CD4-positive, alpha-beta T cell treated with Interferon gamma for 1 hour (primary cell): ENCODE measurements at places on chromosomes 7 and 10.

DNA sequence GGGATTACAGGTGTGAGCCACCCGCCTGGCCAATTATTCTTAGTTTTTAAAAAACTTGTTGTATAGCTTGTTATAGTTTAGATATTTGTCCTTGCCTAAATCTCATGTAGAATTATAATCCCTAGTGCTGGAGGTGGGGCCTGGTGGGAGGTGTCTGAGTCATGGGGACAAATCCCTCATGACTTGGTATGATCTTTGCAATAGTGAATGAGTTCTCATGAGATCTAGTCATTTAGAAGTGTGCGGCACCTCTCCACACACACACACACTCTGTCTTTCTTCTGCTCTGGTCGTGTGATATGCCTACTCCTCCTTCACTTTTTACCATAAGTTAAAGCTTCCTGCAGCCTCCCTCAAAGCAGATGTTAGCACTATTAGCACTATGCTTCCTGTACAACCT lies 37.2 kb downstream of the FAM149B1 start:
- DNase-seq: no peak

GRCh38 chr10:4807761-4808507 lies 18.1 kb upstream of the AKR1E2 start:
- DNase-seq: no peak

DNA sequence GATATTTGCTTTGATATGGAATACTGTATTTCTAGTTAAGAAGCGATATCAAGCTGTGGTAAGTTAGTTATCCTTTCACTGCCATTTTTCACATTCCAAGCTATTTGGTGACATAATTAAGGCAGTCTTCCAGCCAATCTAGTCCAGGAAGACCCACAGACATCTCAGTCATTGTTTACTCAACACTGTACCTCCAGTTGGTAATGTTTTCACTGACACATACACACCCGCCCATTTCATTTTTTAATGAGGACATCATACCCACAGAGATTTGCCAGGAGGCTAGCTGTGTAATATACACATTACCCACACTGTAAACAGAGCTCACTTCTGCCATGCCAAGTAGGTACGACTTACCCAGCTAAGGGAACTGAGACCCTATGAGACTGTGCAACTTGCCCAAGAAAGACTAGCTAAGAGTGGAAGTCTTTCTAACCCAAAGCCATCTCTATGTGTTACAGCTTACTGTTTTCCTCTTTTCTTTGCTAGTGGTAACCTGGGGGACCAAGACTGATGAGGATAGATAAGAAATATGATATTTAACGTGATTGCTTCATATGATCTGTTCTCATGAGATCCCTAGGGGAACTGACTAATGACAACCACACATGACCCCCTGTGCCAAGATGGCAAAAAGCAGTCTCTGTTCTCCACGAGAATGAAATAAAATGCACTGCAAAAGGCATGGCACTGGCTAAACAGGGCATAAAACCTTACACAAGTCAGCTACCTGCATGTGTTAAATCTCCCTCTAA lies 179.0 kb downstream of the DGKI start:
- DNase-seq: no peak

DNA sequence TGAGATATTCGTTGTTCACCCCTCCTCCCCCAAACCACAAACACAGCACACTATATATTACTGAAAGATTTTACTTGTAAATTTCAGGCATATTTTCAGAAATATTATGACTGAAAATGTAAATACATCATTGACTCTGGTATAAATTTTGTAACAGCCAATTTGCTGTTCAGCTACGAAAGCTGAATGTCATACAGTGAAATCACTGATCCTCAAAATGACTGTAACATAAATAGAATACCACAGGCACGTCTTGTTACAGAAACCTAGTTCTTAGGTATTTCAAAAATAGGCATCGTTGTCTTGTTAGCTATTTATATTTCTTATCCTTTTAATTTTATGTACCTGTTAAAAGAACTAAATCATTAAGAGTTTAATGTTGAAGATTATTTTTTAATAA lies 15.1 kb downstream of the TRUB1 start:
- no peak for DNase-seq

DNA sequence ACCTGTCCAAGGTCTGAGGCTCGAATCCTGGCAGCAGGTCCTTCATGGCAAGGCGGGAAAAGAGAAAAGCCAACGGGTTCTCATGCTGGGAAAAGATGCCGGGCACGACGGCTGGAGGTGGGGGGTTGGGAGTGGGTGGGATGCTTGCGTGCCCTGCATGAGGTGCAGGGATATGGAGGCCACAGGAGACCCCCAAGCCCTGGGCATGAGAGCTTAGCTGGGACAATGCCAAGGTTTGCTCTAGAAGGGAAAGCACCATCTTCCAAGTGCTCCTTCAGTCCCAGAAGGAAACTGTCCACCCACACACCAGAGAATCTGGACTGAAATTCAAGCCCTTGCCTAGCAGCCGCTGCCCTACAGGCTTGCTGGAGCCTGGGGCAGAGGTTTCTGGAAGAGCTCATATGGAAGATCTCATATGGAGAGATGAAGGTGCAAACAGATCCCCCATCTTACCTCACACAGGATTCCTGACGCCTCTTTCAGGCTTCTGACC lies 64.3 kb downstream of the ZRANB1 start:
- no peak for DNase-seq

DNA sequence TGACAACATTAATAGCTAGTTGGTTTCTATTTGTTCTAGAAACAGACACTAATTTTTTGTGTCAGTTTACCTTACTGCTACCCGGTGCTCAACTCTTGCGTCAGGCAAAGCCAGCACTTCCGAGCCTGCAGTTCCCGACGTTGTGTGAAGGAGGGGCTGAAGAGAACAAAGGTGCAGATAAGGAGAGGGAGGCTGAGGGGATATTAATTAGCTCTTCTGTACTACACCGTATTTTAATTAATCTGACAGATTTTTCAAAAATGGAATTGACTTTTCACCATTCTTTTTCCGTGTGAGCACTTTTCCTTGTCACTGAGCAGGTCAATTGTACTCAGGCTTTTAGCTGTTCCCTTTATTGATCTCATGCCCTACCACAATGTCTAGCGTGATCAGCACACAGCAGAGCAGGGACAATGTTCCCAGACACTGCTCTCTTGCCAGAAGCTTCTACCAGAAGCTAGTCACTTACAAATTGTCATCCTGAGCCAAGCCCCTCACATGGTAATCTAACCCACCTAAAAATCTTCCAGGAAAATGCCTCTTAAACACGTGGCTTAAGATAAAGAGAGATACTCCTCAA lies 650.5 kb upstream of the MKI67 start:
- no peak for DNase-seq

DNA sequence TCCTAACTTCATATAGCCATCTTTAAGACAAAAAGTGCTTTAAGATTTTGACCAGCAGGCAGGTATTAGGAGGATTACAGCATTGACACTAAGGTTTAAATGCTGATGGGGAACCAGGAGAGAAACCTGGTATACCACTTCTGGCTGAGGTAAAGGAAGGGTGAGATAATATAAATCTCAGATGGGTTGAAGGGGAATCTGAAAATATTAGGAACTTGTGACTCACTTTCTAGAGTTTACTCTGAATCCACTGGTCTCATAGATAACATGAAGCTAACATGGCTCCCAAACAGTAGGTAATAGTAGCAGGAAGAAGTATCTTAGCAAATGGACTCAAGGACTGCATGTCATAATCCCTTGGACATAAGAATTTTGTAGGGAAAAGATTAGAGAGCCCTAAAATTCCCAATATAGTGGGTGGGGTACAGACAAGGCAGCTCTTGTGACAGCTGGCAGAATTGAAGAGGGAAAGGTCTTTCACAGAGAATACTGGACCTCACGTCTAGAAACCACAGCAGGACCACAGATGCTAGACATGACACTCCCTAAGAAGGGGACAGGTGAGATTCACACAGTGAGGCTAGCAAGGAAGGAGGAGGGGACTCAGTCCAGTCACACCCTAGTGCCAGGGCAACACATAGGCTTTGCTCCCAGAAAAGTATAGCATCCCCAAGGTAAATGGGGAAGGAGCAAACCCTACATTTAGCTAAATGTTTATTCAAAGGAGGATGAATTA lies 3.5 kb downstream of the PTTG1IP2 start:
- DNase-seq: no peak

- no peak for DNase-seq
These were observed 178.4 kb upstream of the TARP start for GRCh38 chr7:38451840-38452239.

- DNase-seq: no peak
These were observed 245.1 kb downstream of the STK31 start for GRCh38 chr7:23955145-23955544.
